ENCODE measurements at places on chromosomes 4 and X. TPM values are rescaled to one million over a fixed set of nuclear protein-coding genes. Genes with fewer than 3 reads are reported as not detected.

GRCh38 chrX:42585842-42586621, 191.9 kb downstream of the PPP1R2C start:
- no peaks in the 10 kb centered on the region for H3K4me1 ChIP-seq
- H3K27me3 ChIP-seq = no peaks in the 10 kb centered on the region
- no peak overlapping the region for H3K4me3 ChIP-seq
- no peak overlapping the region for H3K27ac ChIP-seq

DNA sequence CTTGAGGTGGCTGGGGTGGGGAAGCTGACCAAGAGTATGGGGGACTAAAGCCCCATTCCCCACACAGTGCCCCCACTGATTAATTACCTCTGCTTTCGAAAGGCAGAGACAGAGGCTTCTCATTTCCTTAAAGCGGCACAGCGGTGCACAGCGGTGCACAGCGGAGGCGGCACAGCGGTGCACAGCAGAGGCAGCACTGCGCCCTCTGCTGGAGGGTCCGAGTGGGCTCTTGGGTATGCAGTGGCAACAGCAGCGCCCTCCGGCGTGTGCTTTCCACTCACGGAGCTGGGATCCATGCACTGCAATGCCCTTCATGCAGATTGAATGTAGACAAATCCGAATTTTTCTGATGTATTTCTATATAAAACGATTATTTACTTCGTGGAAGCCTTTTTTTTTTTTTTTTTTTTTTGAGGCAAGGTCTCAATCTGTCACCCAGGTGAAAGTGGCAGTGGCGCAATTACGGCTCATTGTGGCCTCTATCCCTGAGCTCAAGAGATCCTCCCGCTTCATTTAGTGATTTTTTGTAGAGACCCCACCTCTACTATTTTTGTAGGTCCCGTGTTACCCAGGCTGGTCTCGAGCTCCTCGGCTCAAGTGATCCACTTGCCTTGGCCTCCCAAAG, 19.7 kb upstream of the PRPS2 start:
- no peak overlapping the region for H3K4me3 ChIP-seq
- peaks cover 3% of the 10 kb centered on the region for H3K4me1 ChIP-seq
- H3K36me3 ChIP-seq = no peaks in the 10 kb centered on the region
- no peak for DNase-seq
- no peak overlapping the region for H3K27ac ChIP-seq

DNA sequence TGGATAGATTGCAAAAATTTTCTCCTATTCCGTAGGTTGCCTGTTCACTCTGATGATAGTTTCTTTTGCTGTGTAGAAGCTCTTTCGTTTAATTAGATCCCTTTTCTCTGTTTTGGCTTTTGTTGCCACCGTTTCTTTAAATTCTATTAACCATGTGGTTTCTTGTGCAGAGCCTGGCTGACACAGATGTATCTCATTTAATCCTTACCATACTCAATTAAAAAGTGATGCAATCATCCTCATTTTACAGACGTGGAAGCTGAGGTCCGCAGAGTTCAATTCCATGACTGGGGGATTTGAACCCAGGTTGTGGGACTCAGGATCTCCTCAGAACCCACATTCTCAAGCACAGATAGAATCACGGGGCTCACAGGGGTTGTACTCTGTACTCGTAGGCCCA, 66.7 kb downstream of the SORCS2 start:
- H3K36me3 ChIP-seq = no peaks in the 10 kb centered on the region
- H3K4me1 ChIP-seq = peaks cover 3% of the 10 kb centered on the region
- peaks cover 34% of the 10 kb centered on the region for H3K27me3 ChIP-seq
- no peak for DNase-seq
- no peak overlapping the region for H3K27ac ChIP-seq

- H3K4me3 ChIP-seq = no peak overlapping the region
- no peak overlapping the region for H3K27ac ChIP-seq
- peaks cover 9% of the 10 kb centered on the region for H3K36me3 ChIP-seq
- no peaks in the 10 kb centered on the region for H3K27me3 ChIP-seq
Measured at GRCh38 chr4:142324572-142324971, 521.5 kb downstream of the INPP4B start.

DNA sequence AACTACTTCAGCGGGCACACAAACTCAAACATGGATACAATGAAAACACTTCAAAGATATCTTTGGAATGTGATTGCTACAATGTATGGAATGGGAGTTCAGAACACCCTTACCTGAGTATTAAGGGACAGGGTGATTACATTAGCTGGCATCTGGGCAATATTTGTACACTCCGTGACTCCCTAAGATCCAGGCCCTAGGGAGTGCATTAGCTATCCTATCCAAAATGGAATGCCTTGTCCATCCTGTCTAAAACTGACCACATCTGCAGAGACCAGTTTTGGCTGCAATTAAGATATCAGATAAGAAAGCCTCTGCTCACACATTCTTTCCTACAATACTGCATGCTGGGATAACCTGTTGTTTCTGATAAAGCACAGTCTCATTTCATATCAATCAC, 176.6 kb upstream of the EMCN start:
- peaks cover 3% of the 10 kb centered on the region for H3K4me1 ChIP-seq
- H3K4me3 ChIP-seq = no peak overlapping the region
- no peaks in the 10 kb centered on the region for H3K27me3 ChIP-seq
- H3K27ac ChIP-seq = no peak overlapping the region
- no peaks in the 10 kb centered on the region for H3K36me3 ChIP-seq

GRCh38 chr4:102551958-102552565, 50.9 kb downstream of the NFKB1 start:
- DNase-seq = no peak
- peaks cover 2% of the 10 kb centered on the region for H3K36me3 ChIP-seq
- H3K27ac ChIP-seq = peak overlapping the region; percentile 61
- H3K4me3 ChIP-seq = peak overlapping the region; percentile 5

DNA sequence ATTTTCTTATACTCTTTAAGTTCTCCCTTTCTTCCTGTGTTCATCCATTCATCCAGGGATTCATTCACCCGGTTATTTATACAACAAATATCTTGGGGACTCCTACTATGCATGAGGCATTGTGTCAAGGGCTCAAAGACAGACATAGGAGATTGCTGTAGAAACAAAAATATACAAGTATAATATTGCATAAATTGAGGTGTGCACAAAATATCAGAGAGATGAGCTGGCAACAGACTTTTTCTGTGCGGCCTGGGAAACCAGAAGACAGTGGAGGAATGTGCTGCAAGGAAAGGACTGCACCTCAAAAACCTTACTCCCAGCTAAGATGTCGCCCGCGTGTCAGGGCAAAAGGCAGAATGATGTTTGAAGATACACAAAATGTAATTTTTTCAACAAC, 9.6 kb downstream of the OTOP1 start:
- H3K4me3 ChIP-seq = no peak overlapping the region
- H3K27ac ChIP-seq = no peak overlapping the region
- peaks cover 5% of the 10 kb centered on the region for H3K4me1 ChIP-seq
- peaks cover 18% of the 10 kb centered on the region for H3K27me3 ChIP-seq
- no peak for DNase-seq
- H3K36me3 ChIP-seq = no peaks in the 10 kb centered on the region

DNA sequence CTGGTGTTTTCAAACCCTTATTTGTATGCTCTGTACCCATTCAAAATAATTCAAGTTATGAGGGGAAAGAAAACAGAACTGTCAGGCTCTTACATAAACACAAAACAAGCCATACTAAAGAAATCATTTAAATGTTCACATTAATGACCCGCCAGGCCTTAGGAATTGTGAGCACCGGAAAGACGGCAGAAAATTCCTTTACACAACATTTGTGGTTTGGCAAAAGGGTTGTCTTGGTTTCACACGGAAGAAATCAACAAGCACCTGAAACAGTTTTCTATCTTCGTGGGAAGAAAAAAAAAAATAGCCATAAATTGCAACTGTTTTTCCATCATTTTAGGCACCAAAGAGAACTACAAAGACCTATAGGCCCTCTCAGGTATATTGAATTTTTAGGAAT, 188.5 kb upstream of the FTHL17 start:
- H3K36me3 ChIP-seq = peaks cover 47% of the 10 kb centered on the region
- peaks cover 43% of the 10 kb centered on the region for H3K4me1 ChIP-seq
- DNase-seq = no peak
- H3K4me3 ChIP-seq = peak overlapping the region; percentile 83
- H3K27ac ChIP-seq = peak overlapping the region; percentile 75

- DNase-seq = no peak
- H3K27me3 ChIP-seq = no peaks in the 10 kb centered on the region
- no peaks in the 10 kb centered on the region for H3K36me3 ChIP-seq
- peak overlapping the region; percentile 71 for H3K27ac ChIP-seq
- no peak overlapping the region for H3K4me3 ChIP-seq
- peaks cover 21% of the 10 kb centered on the region for H3K4me1 ChIP-seq
Measured at GRCh38 chrX:19617550-19617949, 102.2 kb upstream of the MAP3K15 start.

DNA sequence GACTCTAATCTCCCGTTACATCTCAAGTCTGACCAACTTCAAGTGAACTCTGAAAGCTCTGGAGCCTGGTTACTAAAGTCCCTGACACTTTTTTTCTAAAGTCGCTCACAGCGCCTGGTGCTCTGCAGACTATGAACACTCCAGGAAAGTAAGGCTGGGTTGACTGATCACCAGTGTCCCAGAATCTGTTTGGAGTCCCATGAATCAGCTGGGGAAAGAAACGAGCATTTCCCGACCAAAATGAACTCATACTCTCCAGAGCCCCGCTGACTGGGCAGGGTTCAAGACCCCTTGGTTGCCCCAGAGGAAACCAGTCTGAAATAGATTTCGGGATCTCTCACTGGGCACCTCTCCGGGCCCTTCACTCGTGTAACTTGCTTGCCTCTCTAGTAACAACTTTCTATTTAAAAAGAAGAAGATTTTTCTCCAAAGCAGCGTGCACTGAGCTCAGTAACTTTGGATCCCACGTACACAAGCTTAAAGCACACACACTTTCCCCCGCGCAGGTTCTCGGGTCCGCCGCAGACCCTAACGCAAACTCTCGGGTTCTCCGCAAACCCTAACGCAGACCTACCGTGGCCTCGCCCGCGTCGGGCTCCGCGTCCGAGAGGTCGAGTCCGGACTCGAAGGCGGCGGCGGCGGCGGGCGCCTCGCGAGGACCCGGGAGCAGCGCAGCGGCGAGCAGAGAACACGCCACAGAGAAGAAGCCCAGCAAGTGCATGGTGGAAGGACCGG, 964 bp downstream of the VEGFC start:
- H3K36me3 ChIP-seq = no peaks in the 10 kb centered on the region
- no peaks in the 10 kb centered on the region for H3K27me3 ChIP-seq
- peak; percentile 85 for DNase-seq
- peak overlapping the region; percentile 88 for H3K27ac ChIP-seq
- peak overlapping the region; percentile 84 for H3K4me3 ChIP-seq
- peaks cover 54% of the 10 kb centered on the region for H3K4me1 ChIP-seq

DNA sequence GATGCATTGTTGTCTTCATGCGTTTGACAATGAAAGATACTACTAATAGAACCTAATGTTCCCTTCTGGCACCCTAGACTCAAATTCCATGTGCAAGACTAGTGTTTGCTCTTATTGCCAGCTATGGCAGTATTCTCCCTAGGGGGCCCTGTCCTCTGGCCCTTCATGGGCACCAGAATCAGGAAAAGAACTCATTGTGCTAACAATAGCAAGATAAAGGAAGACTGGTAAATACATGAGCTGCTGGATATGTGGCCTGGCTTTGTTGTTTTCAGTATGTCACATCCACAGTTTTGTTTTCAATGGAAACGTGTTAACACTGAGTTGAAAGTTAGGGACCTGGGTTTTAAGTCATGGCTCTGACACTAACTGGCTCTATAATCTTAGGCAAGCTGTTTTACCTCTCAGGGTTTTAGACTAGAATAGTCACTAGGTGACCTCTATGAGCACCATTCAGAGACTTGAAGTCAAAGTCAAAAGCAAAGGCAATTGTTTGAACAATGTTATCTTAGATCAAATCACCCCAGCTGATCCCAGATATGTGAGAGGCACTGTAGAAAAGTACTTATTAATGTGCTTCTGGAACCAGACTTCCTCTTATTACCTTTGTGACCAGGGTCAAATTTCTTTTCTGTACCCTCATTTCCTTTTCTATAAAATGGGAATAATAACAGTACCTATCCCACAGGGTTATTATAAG, 253.7 kb upstream of the DIAPH2 start:
- H3K4me1 ChIP-seq = peaks cover 56% of the 10 kb centered on the region
- H3K36me3 ChIP-seq = no peaks in the 10 kb centered on the region
- H3K27me3 ChIP-seq = no peaks in the 10 kb centered on the region
- H3K4me3 ChIP-seq = no peak overlapping the region
- peak overlapping the region; percentile 69 for H3K27ac ChIP-seq
- DNase-seq = no peak

GRCh38 chr4:172270397-172270796, 457.2 kb downstream of the GALNTL6 start:
- H3K36me3 ChIP-seq = no peaks in the 10 kb centered on the region
- no peak overlapping the region for H3K27ac ChIP-seq
- peaks cover 6% of the 10 kb centered on the region for H3K27me3 ChIP-seq
- no peak for DNase-seq
- no peaks in the 10 kb centered on the region for H3K4me1 ChIP-seq

DNA sequence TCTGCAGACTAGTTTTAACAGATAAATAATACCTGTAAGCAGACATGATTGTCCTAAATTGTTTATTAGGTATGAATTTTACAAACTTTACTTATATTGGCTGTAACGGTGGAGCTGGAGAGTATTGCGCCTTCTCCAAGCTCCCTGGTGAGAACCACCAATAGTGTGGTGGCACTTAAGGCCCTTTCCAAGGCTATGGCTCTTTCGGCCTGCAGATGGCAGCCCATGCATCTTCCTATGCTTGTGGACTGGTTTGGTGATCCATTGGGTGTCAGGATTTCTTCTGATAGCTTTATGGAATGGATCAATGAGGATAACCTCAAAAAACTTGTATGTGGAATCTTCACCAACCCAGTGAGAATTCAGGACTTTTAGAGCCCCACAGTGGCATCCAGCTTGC, 7.8 kb downstream of the LARP1B start:
- H3K4me3 ChIP-seq = no peak overlapping the region
- peak; percentile 48 for DNase-seq
- no peaks in the 10 kb centered on the region for H3K27me3 ChIP-seq
- peaks cover 4% of the 10 kb centered on the region for H3K4me1 ChIP-seq

GRCh38 chr4:64670647-64671046, 261.4 kb upstream of the TECRL start:
- no peak for DNase-seq
- no peaks in the 10 kb centered on the region for H3K27me3 ChIP-seq
- H3K27ac ChIP-seq = no peak overlapping the region
- no peaks in the 10 kb centered on the region for H3K4me1 ChIP-seq

DNA sequence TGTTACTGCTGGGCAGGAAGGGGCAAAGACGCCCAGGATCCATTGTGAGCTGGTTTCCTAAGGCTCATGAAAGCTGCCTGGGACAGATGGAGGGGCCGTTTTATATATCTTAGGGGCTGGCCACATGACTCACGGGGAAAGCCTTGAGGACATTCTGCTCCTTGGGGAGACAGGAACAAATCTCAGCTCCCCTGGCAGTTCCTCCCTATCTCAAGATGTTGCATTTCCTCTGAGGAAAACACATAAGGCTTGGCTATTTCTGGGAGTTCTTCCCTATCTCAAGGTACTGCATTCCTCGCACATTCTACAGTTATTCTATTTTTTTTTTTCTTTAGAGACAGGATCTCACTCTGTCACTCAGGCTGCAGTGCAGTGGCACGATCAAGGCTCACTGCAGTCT, 804.6 kb upstream of the TENM3 start:
- no peaks in the 10 kb centered on the region for H3K4me1 ChIP-seq
- no peaks in the 10 kb centered on the region for H3K36me3 ChIP-seq
- no peak for DNase-seq

The POLN gene
- 4.2 TPM for total RNA-seq

The ZNF157 gene
- total RNA-seq = 0.16 TPM

The PLK4 gene
- total RNA-seq = 5.7 TPM

The NEUROG2 gene
- total RNA-seq = not detected

The SMR3B gene
- not detected for total RNA-seq

The MAGEB2 gene
- not detected for total RNA-seq

All from osteocyte (in vitro differentiated cells).